ENCODE measurements at places on chromosomes 5 and 9.

- peak; percentile 82 for DNase-seq
Measured at GRCh38 chr5:113294311-113295110, 140.3 kb downstream of the TSSK1B start.

DNA sequence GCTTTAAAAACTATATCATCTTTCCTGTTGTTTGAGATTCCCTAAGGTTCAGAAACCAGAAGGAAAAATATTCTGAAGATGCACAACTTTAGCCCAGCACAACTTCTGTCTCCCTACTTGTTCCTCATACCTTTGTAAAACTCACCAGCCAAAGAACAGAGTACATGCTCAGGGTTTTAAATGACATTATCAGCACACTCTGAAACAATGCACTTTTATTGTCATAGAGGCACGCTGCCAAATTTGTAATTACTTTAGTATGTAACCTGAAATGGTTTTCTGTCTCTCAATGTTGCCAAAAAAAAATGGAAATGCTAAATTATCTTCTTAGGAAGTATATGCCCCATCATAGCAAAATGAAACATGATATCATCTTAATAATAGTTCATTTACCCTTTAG is 383.6 kb upstream of the CDH6 start:
- DNase-seq, result no peak

DNA sequence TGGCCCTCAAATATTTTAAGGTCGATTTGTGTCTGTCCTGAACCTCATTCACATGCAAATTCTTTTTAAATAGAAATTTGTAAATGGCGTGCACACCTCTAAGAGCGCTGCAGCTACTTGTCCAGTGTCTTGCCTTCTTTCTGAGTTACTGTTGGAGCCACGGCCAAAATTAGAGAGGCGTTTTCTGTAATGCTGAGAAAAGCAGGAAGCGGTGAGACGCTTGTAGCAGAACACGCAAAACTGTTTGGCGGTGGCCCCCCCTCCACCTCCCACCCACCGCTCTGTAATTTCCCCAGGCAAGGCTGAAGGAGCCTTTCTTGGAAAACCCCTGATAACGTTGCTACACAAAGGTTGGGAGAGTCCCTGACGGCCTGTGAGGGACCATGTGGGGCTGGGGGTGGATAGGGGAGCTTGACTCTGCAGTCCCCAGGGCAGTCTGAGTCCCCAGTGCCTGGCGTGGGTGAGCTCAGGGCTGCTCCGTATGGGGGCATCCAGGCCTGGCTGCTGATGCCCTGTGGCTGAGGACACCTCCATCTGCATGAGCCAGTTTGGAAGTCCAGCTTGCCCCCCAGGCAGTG is 96.5 kb downstream of the GADD45G start:
- DNase-seq, result no peak

GRCh38 chr5:180813420-180813819 is 10.8 kb upstream of the MGAT1 start:
- DNase-seq, result no peak

- DNase-seq, result no peak
Measured at GRCh38 chr5:155091768-155092717, 78.5 kb downstream of the KIF4B start.

DNA sequence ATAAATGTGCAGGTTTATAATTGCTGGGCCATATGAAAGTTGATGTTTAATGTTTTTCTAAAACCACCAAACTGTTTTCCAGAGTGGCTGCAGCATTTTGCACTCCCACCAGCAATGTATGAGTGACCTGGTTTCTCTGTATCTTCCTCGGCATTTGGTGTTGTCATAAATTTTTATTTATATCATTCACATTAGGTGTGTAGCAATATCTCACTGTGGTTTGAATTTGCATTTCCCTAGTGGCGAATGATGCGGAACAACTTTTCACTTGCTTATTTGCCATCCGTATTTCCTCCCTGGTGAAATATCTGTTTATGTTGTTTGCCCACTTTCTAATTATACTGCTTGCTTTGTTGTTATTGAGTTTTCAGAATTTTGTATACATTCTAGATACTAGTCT is 295.7 kb upstream of the TUT7 start:
- no peak for DNase-seq
